ENCODE measurements at places on chromosomes 16 and 17.

DNA sequence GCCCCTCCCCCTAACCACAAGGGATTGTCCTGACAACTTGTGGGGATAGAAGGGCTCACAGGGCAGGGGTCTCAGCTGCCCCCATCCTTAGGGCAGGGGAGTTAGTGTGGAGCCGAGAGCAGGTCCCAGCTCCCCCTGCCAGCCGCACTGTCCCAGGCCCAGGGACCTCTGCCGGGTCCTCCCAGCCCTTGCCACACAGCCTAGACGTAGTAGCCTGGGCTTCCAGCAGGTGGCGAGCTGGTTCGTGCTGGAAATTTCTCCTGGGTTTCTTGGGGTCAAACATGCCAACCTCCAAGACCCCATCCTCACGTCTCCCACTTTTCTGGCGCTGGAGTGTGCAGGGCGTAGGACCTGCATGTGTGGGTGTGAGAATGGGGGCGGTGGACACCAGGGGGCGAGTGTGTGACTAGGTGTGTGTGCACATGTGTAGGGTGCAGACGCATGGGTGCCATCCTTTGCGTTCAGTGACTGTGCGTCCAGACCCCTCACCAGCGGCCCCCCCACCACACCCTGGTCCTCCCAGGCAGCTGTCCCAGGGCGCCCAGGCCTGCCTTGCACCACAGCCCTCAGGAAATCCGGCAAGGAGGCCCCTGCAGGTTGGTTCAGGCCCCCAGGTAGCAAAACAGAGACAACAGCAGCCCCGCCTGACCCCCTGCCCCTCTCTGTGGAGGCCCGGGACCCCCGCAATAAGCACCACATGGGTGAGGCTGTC is 29.5 kb downstream of the SBK1 start:
- H3K4me1 ChIP-seq: peaks cover 5% of the 10 kb centered on the region
- H3K4me3 ChIP-seq: no peak overlapping the region
- H3K36me3 ChIP-seq: no peaks in the 10 kb centered on the region
- H3K27ac ChIP-seq: no peak overlapping the region

- no peak for ATAC-seq
- H3K27ac ChIP-seq: no peak overlapping the region
- no peaks in the 10 kb centered on the region for H3K27me3 ChIP-seq
- no peaks in the 10 kb centered on the region for H3K36me3 ChIP-seq
- H3K4me1 ChIP-seq: peaks cover 20% of the 10 kb centered on the region
Measured at GRCh38 chr17:62090021-62090824, 25.1 kb upstream of the MED13 start.

DNA sequence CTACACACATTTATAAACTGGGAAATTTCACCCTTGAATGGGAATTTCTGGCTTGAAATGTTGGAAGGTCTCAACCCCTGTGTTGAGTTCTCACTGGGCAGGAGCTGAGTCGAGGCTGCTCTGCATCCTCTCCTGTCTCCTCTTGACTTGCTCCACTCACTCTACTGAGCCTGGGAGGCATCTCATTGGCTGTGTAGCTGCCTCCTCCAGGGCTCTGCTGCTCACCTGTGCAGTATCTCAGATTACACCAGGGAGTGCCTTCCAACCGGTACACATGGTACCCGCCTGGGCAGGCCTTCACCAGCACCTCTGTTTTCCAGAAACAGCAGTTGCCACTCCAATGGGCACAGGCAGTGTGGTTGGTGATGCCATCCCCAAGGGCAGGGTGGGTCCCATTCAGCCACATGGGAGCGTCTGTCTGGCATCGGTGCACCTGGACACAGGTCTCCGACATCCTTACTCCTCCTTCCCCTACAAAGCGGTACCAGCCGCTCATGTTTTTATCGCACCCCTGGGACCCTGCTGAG is 3.7 kb downstream of the GP2 start:
- H3K27me3 ChIP-seq: peaks cover 17% of the 10 kb centered on the region
- H3K4me1 ChIP-seq: no peaks in the 10 kb centered on the region
- ATAC-seq: no peak
- H3K4me3 ChIP-seq: no peak overlapping the region
- no peaks in the 10 kb centered on the region for H3K36me3 ChIP-seq

- H3K4me3 ChIP-seq: no peak overlapping the region
- peaks cover 38% of the 10 kb centered on the region for H3K27me3 ChIP-seq
- H3K36me3 ChIP-seq: no peaks in the 10 kb centered on the region
Measured at GRCh38 chr16:29940656-29941055, 14.6 kb upstream of the KCTD13 start.

- no peaks in the 10 kb centered on the region for H3K36me3 ChIP-seq
- H3K27ac ChIP-seq: peak overlapping the region; percentile 59
- no peaks in the 10 kb centered on the region for H3K27me3 ChIP-seq
- no peak for ATAC-seq
- H3K4me3 ChIP-seq: no peak overlapping the region
Measured at GRCh38 chr17:45339646-45340605, 23.1 kb upstream of the MAP3K14 start.

GRCh38 chr16:78939597-78939996 is 660.9 kb downstream of the MAF start:
- H3K27me3 ChIP-seq: peaks cover 28% of the 10 kb centered on the region
- no peak overlapping the region for H3K27ac ChIP-seq
- peak; percentile 59 for ATAC-seq
- no peak overlapping the region for H3K4me3 ChIP-seq
- H3K36me3 ChIP-seq: peaks cover 6% of the 10 kb centered on the region

- no peaks in the 10 kb centered on the region for H3K36me3 ChIP-seq
- no peak overlapping the region for H3K27ac ChIP-seq
- no peak overlapping the region for H3K4me3 ChIP-seq
- H3K4me1 ChIP-seq: no peaks in the 10 kb centered on the region
Measured at GRCh38 chr16:57947261-57947660, 23.7 kb downstream of the CNGB1 start.

DNA sequence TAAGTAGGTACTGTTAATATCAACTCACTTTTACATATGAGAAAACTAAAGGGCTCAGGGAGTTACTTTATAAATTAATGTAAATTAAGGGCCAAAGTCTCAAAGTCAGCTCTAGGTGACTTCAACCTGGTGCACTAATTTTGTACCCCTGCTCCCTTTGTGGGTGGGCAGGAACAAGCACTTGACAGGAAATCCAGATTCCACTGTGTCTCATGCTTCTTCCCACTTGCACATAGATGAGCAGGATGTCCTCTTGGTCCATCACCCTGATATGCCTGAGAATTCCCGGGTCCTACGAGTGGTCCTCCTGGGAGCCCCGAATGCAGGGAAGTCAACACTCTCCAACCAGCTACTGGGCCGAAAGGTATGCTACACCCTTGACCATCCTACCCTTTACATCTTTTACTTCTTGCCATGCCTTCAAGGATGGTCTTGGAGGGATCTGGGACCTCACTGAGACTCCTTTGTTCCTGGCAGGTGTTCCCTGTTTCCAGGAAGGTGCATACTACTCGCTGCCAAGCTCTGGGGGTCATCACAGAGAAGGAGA is 1.3 kb downstream of the ERAL1 start:
- H3K27ac ChIP-seq: peak overlapping the region; percentile 44
- peaks cover 34% of the 10 kb centered on the region for H3K36me3 ChIP-seq
- H3K4me3 ChIP-seq: peak overlapping the region; percentile 46
- ATAC-seq: no peak
- H3K4me1 ChIP-seq: peaks cover 22% of the 10 kb centered on the region
- H3K27me3 ChIP-seq: no peaks in the 10 kb centered on the region

DNA sequence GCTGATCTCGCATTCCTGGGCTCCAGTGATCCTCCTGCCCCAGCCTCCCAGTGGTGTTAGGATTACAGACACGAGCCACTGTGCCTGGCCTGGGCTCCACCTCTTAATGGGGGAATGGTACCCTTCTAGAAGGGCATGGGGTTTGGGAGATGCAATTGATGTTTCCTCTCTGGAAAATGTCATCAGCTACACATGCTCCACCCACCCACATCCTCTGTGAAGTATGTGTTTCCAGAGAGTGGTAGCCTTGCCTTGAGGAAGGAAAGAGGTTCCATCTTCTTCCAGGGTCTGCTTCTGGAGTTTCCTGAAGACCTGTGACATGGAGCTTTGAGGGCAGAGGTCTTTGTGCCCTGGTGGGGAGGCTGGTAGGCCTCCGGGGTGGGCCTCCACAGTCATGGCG is 45.2 kb upstream of the GSE1 start:
- H3K4me1 ChIP-seq: peaks cover 83% of the 10 kb centered on the region
- no peaks in the 10 kb centered on the region for H3K36me3 ChIP-seq
- peak overlapping the region; percentile 30 for H3K27ac ChIP-seq
- no peaks in the 10 kb centered on the region for H3K27me3 ChIP-seq

All from stimulated activated memory B cell treated with anti-CD40 and anti-IgM and Interleukin-4, amounts not matched to agents 10 μg/mL and 1 μg/mL and 100 μg/mL, for 72 hours (primary cell).